ENCODE measurements at places on chromosomes 3 and 15.

DNA sequence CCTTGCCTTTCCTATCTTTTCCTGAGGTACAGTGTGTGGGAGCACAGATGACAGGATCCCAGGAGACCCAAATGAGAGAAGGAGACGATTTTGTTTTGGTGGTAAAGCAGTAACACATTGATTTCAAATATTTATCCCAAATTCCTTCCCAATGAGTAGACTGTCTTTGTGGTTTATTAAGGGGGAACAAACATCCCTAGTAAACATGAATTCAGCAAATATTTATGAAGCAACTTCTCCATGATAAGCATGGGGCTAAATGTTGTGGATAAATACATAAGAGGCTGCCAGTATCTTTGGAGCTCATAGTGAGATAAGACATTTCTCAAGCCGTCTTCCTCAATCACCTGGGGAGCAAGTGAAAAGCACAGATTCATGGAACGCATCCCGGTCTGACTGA is 460.8 kb upstream of the CFAP20DC start:
- DNase-seq: no peak

- DNase-seq: no peak
These were observed 34.7 kb downstream of the TMEM158 start for GRCh38 chr3:45191424-45191823.

- no peak for DNase-seq
These were observed 15.5 kb downstream of the ZDHHC3 start for GRCh38 chr3:44960387-44961026.

DNA sequence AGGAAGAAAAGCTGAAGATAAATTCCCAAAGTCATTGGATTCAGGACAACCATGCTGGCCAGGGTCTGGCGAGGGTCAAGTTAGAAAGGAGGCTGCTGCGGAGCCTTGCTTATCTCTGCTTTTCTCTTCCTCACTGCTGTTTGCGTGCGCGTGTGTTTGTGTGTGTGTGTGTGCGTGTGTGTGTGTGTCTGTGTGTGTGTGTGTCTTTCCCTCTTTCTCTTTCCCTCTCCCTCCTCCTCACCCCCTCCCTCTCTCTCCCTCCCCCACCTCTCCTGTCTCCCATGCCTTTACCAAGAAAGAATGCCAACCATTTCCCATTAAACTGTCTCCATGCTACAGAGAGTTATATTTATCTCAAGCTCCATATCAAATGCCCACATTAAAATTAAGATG is at the start of gene COLQ:
COLQ (minus strand) TSS at position 134 of the 393 bp plus-strand sequence; CDS start at position 53, 81 bp downstream.
- DNase-seq: no peak

- no peak for DNase-seq
These were observed 493.1 kb downstream of the SHQ1 start for GRCh38 chr3:72355168-72355567.

- peak; percentile 24 for DNase-seq
These were observed 84.5 kb upstream of the STT3B start for GRCh38 chr3:31448035-31448881.

DNA sequence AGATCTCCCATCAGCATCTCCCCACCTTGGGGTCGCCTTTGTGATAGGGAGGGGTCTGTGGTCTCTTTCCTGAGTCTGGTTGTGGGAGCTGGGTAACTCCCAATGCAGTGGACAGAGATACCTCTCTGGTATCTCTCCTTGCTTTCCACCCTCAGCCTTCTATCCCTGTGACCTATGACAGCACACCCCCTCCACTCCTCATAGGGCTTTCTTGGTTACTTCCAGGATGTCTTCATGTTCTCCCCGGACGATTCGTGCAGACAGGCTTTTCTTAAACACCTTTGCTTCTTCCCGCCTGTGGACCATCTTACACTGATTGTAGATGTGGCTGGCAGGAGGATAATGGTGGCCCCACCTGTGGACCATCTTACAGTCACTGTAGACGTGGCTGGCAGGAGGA is 14.2 kb upstream of the NRROS start:
- no peak for DNase-seq

GRCh38 chr3:170792471-170792870 is 77.5 kb downstream of the RPL22L1 start:
- DNase-seq: no peak

DNA sequence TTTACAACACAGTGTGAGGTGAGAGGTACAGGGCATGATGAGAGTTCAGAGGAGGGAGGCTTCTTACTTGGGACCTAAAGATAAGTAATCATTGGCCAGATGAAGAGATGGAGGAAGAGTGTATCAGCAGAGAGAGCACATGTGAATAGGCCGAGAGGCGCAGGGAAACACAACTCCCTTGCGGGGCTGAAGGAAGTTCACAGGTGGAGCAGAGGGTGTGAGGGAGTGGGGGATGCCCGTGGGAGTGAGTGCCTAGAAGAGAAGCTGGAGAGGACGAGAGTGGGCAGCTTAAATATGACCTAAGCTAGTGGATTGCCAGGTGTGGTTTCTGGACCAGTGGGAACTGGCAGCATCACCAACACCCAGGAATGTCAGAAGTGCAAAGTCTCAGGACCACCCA is 98.2 kb upstream of the TBC1D5 start:
- DNase-seq: no peak

GRCh38 chr3:153852355-153852754 is 268.8 kb upstream of the ARHGEF26 start:
- no peak for DNase-seq

- DNase-seq: no peak
These were observed 25.2 kb upstream of the FAN1 start for GRCh38 chr15:30878515-30878914.

DNA sequence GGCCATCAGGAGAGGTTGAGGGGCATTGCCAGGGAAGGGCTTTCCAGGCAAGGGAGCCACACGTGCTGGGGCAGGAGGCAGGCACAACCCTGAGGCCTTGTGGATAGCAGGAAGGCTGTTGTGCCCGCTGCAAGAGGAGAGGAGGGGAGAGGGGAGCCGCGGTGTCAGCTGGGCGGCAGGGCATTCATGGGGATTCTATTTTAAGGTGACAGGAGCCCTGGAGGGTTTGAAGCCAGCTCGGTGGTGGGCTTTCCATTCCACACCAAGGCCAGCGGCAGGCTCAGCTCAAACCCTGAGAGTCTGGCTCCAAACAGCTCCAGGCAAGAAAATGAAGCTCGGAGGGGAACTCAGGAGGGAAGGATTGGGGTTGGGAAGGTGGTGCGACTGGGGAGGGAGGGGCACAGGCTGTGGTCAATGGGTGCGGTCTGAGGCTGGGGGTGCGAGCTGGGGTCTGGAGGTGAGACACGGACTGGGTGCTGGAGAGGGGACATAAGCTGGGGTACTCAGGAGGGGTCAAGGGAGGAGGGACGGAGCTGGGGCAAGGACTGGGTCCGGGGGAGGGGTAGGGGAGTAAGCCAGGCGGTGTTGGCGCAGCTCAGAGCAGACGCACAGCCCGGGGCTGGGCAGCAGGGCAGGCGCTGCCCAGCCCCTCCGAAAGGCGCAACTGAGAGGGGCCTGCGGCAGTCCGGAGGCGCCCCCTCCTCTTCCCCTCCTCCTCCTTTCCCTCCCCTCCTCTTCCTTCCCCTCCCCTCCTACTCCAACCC is 43.4 kb downstream of the TPRA1 start:
- no peak for DNase-seq

GRCh38 chr3:182364723-182365650 is 428.3 kb upstream of the ATP11B start:
- DNase-seq: peak; percentile 94

DNA sequence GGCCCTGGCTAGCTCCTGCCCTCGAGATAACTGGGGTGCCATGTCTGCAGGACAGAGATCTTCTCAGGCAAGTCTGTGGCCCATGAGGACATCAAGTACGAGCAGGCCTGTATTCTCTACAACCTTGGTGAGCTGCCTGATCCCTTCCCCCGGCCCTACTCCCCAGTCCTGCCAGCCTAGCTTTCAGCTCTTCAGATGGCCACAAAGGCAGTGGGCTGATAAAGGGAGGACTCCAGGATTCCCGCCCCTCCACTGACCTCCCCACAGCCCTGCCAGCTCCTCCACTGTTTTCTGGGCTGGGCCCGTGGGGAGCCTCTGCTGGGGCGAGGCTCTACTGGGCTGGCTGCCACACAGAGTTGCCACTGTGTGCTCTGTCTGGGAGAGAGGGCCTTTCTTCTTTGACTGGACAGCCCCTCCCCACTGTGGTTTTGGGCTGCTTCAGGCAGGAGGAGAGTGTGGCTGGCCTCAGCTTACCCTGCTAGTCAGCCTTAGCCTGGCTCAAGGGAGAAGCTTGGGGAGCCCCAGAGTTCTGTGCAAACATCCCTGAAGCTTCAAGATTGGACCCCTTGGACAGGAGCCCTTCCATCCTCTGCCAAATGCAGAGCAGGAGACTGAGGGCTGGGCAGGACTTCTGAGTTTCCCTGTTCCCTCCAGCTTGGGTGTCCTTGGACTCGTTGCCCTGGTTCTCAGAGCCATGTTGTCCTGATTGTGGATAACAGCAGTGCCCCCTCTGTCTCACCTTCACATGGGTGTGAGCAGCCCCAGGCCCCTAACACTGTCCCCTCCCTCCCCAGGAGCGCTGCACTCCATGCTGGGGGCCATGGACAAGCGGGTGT is 24.4 kb downstream of the PTPN23 start:
- no peak for DNase-seq

DNA sequence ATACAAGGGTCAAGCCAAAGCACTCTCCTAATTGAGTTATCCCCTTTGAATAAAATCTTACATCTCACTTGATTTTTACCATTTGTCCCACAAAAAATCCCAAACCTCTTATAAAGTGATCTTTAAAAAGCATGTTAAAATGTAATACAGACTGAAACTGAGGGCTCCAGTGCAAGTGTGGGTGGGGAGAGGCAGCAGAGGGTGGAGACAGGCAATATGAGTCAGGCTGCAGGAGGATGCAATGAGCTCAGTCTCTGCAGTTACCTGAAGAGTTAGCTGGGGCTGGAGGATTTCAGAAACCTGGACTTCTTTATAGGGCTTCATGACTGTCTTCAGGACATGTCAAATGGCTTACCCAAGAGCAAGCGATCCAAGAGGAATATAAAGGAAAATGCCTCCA is 14.2 kb upstream of the COLQ start:
- no peak for DNase-seq

DNA sequence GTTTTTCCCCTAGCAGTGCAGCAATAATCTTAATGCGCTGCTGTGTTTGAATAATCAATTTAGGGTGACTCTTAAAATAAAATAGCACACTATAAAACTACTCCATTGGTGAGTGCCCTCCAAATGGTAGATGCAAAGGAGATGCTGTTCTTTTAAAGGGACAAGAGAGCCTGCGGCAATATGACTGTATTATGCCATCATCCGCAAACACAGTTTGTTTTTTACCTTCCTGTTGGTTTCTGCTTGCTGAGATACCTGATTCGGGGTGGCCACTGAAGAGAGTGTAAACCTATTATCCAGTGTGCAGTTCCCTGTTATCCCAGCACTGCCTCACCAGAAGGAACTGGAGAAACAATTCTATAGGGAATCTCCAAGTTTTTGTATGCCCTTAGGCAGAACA is 523.1 kb upstream of the TGFBR2 start:
- DNase-seq: no peak

DNA sequence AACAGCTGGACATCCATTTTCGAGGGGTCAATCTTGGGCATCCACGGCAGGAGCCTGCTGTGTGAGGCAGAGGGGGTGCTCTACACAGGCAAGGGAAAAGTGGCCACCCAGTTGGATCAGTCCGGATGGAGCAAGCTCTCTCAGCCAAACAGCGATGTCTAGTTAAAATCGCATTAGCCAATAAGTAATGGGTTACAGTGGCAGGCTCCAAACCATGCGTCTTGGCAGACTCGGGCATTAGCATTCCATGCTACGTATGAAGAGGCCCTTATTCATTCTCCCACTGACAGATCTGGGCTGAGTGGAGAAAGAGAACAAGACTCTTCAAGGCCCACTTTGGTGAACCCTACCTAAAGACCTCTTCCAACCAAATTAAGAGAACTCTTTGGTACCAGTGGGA is 49.3 kb downstream of the CCNB2 start:
- DNase-seq: no peak

DNA sequence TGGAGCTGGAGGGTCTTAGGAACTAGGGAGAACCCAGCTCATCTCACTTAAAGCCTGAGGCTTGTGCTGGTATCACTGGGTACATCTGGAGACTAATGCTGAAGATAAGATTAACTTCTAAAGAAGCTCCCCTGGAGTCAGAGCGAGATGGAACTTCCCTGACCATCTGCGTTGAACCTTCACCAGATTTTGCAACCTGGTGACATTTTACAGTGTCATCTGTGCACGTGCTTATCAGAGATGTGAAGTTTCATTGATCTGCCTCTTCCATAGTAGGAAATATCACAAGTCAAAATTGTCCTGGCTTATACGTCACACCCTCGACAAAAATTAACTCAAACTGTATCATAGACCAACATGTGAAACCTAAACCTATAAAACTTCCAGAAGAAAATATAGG is 395.5 kb downstream of the SHQ1 start:
- no peak for DNase-seq

DNA sequence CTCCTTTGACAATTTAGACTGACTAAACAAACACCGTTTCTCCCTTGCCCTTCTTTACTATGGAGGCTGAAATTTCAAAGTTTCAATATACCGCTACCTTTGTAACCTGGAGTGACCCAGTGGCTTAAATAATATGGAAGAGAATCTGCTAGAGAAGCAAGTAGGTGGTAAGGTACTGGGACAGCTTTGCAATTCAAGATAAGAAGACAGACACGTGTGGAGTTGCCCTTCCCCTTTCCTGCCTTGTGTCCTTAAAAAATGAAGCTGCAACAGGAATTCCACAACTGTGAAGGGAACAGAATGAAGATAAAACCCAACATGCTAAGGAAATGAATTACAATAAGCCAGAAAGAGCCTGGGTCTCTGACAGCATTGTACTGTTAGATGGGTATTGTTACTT is 26.4 kb downstream of the CBLB start:
- no peak for DNase-seq

DNA sequence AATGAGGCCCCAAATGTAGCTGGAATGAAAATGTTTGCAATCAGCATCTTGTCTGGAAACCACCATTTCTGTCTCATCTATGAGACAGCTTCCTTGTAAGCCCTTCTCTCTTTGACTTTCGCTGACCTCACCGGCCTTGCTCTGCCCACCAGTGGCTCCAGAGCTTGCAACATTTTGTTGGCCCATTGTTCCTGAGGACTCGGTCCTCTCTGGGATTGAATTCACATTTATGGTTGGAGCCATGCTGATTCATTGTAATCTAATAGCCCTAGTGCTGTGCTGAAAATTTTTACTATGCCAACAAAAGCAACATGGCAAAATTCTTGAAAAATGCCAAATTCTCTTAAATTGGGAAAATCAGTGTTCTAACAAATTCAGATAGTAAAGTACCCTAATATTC is 37.2 kb downstream of the ABHD5 start:
- no peak for DNase-seq

GRCh38 chr15:59190291-59190690 is 16.4 kb upstream of the LDHAL6B start:
- DNase-seq: no peak

DNA sequence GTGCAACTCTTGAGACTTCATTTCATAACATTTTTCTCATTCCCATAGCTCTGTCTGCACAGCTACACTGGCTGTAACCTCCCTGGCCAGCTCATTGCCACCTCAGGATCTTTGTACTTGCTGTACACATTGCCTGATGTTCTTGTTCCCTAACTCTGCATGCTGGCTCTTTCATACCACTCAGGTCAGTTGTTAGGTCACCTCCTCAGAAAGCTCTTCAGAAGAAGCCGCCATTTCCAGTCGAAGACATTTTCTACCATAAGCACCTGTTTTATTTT is 176.2 kb downstream of the AKAP13 start:
- no peak for DNase-seq

GRCh38 chr15:43908516-43909050 is 81.8 kb downstream of the WDR76 start:
- DNase-seq: no peak

GRCh38 chr3:53808496-53808895 is 37.7 kb downstream of the CHDH start:
- no peak for DNase-seq
